ENCODE measurements at places on chromosomes 12 and 14.
A peak's percentile ranks its signal among the peaks of the same experiment; 100 is the strongest.

DNA sequence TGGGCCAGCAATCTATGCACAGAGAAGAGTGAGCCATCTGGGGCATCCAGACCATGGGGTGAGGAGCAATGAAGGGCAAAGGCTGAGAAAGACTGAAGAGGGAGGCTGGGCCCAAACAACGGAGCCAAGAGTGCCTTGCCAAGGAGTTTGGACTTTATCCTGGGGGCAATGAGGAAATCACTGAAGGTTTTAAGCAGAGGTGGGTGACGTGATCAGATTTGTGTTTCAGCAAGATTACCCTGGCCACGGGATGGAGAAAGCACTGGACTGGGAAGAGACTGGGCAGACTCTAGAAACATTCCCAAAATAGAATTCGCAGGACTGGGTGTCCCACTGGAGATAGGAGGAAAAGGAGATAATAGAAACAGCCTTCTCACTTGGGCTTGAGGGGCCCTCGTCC lies 65.3 kb downstream of the DPF3 start:
- DNase-seq, result no peak

- DNase-seq, result no peak
Observed at GRCh38 chr12:95336387-95337067, 118.9 kb downstream of the VEZT start.

- DNase-seq, result no peak
Observed at GRCh38 chr14:97280526-97280925, 483.3 kb downstream of the VRK1 start.

DNA sequence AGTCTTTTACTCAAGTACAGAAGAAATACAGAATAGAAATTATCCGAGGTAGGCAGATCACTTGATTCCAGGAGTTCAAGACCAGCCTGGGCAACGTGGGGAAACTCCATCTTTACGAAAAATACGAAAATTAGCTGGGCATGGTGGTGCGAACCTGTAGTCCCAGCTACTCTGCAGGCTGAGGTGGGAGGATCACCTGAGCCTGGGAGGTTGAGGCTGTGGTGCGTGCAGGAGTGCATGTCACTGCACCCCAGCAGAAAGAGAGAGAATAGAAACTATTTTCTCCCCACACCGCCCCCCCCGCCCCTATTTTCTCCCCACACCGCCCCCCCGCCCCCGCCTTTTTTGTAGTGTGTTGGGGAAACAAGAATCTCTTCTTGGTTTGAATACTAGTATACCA lies 2.2 kb downstream of the DNM1L start:
- DNase-seq, result no peak

GRCh38 chr14:105471297-105471821 lies 3.3 kb upstream of the CRIP2 start:
- DNase-seq, result no peak

- DNase-seq, result no peak
Observed at GRCh38 chr14:79911744-79912143, 299.6 kb downstream of the DIO2 start.

GRCh38 chr12:116726694-116727093 lies 11.2 kb downstream of the SPRING1 start:
- no peak for DNase-seq

DNA sequence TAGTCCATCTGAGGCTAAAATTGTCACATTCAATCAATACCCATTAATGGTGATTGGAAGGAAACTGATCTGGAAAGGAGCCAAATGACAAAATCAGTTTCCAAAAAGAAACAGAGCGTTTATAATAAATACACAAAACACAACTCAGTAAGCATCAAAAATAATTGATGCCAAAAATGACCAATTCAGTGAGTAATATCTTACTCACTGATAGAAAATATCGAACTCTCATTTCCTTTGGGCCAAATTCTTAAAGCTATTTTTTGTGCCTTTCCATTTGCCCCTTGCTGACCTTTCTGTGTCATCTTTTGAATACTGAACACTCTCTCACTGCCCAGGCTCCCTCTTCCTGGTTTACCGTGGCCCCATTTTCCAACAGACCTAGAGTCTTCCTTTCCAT lies 22.5 kb upstream of the ATP2B1 start:
- no peak for DNase-seq

GRCh38 chr12:49675137-49675536 lies 32.1 kb downstream of the FMNL3 start:
- DNase-seq, result no peak

GRCh38 chr14:103078420-103078749 lies 5.6 kb upstream of the LBHD2 start:
- DNase-seq, result peak; percentile 78

DNA sequence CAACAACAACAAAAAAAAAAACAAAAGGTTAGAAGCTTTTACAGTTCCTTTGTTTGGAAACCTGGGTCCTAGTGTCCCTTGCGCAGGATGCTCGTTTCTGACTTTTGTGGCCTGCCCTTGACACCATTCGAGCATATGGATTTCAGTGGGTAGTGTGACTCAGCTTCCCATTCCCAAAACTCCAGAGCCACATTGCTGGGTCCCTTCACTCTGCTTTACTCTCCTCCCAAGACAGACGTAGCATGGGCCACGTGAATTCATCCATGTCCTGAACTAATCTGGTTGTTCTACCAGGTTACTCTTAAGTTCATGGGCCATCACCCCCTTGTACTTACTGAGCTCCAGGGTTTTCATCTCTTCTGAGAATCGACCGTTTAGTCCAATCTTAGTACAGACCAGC lies 68.0 kb upstream of the MAX start:
- no peak for DNase-seq

DNA sequence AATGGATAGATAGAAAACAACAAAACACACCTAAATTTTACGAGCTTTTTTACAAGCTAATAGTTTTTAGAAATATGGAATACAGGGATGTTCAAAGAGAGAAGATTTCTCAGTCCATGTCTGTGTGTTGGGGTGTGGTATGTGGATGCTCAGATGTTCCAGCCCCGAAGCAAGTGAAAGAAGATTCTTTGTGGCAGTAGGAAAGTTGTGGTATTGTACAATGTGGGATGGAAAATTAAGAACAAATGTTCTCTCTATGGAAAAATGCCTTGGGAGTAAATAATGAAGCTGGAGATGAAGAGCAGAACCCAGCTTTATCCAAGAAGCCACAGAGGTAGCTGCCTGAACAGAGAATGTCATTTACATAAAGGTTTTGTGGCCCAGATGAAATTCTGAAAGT lies 150.3 kb upstream of the PRKD1 start:
- no peak for DNase-seq

- no peak for DNase-seq
Observed at GRCh38 chr14:91221270-91221669, 23.2 kb downstream of the GPR68 start.

GRCh38 chr12:12560587-12561370 lies 1.9 kb downstream of the DUSP16 start:
- peak; percentile 77 for DNase-seq

- DNase-seq, result no peak
Observed at GRCh38 chr12:96140174-96140573, 54.0 kb upstream of the ELK3 start.

GRCh38 chr12:69396963-69397362 lies 37.4 kb downstream of the YEATS4 start:
- no peak for DNase-seq

GRCh38 chr12:56718636-56719035 lies 6.5 kb downstream of the NACA start:
- DNase-seq, result no peak

- DNase-seq, result peak; percentile 43
Observed at GRCh38 chr12:108689314-108690190, 41.8 kb downstream of the CORO1C start.

DNA sequence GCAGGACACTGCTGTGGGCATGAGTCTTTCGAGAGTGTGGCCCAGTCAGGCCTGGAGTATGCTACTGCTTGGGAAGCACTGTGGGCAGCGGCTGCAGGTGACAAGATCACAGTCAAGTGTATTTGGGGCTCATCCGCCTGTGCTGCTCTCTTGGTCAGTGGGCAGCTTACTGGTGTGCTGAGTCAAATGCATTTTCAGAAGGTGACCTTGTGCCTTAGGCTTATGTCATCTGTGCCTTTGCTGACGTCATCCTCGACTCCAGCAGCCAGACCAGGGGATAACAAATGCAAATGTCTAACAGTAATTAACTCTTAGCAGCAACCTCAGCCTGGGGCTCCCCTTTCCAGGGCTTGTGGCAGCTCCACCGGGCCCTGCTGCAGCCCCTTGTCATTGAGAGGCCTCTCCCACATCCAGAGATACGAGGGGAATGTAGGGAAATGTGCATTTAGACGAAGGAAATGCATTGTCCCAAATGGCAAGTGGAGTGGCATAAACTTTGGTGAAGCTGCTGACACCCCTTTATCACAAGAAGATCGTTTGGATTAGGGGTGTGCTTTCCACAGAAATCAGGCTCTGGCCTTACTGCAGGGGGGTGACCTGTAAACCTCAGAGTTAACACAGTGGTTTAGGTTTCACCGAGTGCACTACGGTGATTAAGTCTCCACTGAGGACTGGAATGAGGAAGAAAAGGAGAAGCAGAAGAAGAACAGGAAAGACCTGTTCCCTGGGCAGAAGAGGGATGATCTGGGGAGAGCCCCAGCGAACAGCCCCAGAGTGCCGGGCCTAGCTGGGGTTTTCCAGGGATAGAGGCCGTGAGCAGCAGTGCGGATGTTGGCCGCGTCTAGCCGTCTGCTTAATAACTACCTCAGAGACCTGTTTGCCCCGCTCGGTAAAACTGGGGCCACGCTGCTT lies 39.7 kb downstream of the PSMA6 start:
- peak; percentile 34 for DNase-seq
